ENCODE measurements at places on chromosomes 7 and 10. TPM values are rescaled to one million over a fixed set of nuclear protein-coding genes. Genes with fewer than 3 reads are reported as not detected.

- DNase-seq, result no peak
These were observed 303.9 kb downstream of the GRID1 start for GRCh38 chr10:86062647-86063145.

The FRG2B gene
- not detected for total RNA-seq

DNA sequence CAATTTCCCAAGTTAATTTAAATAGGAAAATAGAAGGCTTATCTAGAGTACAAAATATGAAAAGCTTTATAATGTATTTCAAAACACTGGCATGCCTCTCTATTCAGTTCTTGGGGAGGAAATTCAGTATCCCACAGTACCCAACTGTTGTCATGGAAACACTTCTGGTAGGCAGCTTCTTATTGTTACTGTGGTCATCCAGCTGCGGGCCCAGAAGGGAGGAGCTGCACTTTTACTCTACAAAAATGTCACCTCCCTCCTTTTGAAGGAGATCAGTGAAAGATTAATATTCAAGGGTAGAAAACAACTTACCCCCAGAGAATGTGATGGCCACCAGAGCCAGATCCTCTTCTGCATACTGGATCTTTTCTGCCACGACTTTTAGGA lies 202.8 kb downstream of the RAPGEF5 start:
- DNase-seq, result no peak

GRCh38 chr7:131039836-131040235 lies 287.8 kb upstream of the MKLN1 start:
- no peak for DNase-seq

GRCh38 chr7:158812684-158813083 lies 16.6 kb downstream of the ESYT2 start:
- no peak for DNase-seq

DNA sequence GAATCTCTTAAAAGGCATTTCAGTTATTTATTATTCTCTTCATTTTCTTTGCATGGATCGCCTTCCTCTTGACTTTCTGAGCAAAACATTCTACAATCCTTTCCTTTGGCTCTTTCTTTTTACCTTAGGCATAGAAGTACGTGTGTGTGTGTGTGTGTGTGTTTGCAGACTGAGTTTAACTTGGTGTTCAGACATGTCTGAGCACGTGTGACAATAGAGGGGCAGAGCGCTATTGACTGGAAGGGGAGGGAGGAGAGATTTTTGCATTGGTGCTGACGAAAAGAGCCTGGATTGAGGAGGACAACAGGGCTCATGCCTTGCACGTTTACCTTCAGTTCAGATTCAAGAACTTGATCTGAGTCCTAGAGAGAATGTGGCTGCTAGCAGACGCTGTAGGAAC lies 129.8 kb downstream of the SEC23IP start:
- DNase-seq, result no peak

The CLRN3 gene
- not detected for total RNA-seq

Data from upper lobe of right lung (tissue), 1 donor.